ENCODE measurements at places on chromosomes 7 and 10.

DNA sequence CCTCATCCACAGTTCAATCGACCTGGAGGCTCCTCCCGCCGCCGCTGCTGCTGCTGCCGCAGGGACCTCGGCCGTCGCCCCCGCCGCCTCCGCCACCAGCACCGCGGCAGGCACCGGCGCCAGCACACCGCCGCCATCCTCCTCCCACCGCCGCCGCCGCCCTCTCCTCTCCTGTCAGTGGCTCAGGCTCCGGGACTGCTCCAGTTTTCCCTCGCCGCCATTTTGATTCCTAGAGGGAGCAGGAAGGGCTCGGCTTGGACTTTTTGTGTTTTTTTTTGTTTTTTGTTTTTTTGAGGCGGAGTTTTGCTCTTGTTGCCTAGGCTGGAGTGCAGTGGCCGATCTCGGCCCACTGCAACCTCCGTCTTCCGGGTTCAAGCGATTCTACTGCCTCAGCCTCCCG is 3.0 kb upstream of the MCM10 start:
- peak; percentile 81 for DNase-seq
- no peak overlapping the region for H3K4me3 ChIP-seq
- H3K4me1 ChIP-seq = peaks cover 14% of the 10 kb centered on the region
- no peaks in the 10 kb centered on the region for H3K27me3 ChIP-seq
- H3K36me3 ChIP-seq = no peaks in the 10 kb centered on the region

- H3K4me3 ChIP-seq = no peak overlapping the region
- H3K27me3 ChIP-seq = no peaks in the 10 kb centered on the region
- H3K4me1 ChIP-seq = no peaks in the 10 kb centered on the region
- H3K27ac ChIP-seq = no peak overlapping the region
These were observed 22.7 kb upstream of the AKR1B10 start for GRCh38 chr7:134504660-134505164.

GRCh38 chr10:12733271-12733670 is 268.2 kb downstream of the CCDC3 start:
- no peak overlapping the region for H3K27ac ChIP-seq
- H3K4me1 ChIP-seq = no peaks in the 10 kb centered on the region
- no peaks in the 10 kb centered on the region for H3K27me3 ChIP-seq
- DNase-seq = no peak
- no peaks in the 10 kb centered on the region for H3K36me3 ChIP-seq
- no peak overlapping the region for H3K4me3 ChIP-seq

DNA sequence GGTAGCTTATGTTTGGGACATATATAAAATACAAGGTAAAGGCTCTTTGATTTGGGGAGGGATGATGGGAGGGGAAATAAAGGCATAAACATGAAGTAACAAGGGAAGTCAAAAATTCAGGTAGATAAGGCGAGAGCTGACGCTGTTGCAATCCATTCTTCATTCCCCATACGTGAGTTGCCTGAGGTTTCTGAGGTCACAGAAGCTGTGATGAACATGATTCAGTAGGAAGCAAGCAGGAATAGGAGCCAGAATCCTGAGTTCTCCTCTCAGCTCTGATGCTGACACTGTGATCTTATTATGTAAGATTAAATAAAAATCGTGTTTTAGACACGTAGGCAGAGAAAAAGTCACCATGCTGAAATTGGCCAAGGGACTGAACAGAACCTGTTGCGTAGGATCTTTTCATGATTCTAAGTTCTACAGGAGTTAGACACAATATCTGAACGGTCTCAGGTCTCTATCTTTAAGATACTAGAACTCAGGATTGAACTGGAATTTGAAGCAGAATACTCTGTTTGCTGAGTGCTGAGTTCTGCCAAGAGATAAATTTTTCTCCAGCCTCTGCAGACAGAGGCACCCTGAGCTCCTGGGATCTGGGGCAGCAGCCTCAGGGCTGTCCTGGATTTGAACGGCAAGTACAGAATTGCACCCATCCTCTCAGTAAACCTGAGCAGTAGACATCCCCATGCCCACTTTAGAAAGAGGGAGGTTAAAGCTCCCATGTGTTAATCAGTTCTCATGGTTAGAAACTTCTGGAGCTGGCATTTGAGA is 21.0 kb downstream of the KLF6 start:
- H3K27me3 ChIP-seq = no peaks in the 10 kb centered on the region
- no peak for DNase-seq
- peak overlapping the region; percentile 60 for H3K27ac ChIP-seq
- H3K36me3 ChIP-seq = no peaks in the 10 kb centered on the region

DNA sequence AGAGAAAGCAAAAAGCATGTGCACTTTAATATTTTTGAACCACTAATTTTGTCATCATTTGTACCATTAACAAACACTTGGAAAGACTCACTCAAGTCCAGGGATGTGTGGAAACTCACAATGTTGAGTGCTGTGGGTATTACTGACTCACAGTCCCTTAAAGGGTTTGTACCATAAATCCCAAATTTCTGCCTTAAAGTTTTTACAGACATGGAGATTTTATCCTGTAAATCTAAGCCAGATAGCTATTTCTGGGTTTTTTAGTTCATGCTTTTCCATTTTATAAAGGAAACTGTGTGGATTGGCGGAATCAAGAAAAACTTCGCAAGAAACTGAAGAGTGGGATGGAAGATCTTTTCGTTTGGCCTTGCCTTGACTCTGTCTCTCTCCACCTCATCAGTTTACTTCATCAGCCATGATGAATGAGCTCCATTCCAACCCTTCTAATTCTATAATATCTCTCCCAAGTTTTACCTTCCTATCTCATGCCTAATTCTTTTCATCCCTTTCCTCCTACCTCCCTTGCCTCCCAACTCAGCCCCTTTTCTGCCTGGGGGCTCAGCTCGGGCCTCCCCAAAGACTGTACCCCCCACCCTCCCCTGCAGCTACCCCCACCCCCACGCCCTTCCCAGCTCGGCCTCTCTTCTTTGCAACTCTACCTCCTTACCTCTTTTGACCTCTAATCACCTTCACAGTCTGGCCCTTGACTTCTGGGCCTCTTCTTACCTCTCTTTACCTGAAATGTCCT is 218.5 kb upstream of the MKLN1 start:
- peak overlapping the region; percentile 100 for H3K27ac ChIP-seq
- no peak for DNase-seq
- H3K36me3 ChIP-seq = peaks cover 5% of the 10 kb centered on the region
- H3K27me3 ChIP-seq = no peaks in the 10 kb centered on the region
- peak overlapping the region; percentile 77 for H3K4me3 ChIP-seq
